ENCODE measurements at places on chromosomes 4 and X.

GRCh38 chrX:13689741-13690211 is 848 bp downstream of the RAB9A start:
- DNase-seq: no peak

DNA sequence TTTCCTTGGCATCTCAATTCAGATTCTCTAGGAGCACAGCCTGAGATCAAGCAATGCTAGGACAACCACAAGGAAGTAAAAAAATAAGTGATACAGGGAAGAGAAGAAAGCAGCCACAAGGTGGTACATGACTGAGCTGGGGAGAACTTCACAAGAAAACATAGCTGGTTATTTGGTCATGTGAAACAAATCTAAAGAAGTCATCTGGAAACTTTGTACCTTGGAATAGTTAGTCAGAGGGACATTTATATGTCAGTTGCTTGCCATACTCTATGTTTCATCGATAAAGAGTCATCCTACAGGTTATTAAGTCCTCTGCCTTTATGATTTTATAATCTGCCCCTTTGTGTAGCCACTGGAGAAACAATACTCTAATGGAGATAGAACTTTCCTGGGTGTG is 575.1 kb downstream of the IL15 start:
- no peak for DNase-seq

GRCh38 chrX:96615448-96615847 is 69.2 kb upstream of the DIAPH2 start:
- DNase-seq: no peak

DNA sequence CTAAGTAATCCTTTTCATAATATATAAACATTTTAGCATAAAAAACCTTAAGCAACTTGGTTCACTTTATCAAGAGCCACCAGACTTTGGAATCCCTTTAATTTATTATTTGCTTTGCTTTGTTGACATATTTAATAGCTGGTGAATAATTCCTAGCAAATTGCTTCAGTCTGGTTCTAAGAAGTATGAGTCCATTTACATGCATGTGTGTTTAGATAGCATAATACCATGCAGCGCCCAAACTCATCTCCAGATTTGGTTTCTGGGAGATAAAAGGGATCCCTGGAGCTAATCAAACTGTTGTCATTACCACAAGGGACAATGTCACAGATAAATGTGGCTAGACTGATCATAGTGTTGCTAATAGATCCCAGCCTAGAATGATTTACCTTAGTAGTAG is 111.8 kb downstream of the TMEM144 start:
- no peak for DNase-seq

DNA sequence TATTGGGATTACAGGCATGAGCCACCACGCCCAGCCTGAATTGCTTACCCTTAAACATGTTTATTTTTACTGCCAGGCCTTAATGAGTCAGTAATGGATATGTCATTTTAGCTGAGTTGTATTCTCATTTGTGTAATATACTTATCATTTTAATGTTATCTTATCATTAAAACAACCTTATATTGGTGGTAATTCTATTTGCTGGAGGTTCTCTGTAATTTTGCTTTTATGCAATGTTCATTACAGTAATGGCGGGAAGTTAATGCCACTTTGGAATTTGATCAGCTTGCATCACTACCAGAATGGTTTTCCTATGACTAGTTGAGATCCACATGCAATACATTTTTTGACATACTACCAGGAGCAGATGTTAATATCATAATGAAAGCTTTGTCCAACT is 6.3 kb upstream of the PGAM4 start:
- no peak for DNase-seq

DNA sequence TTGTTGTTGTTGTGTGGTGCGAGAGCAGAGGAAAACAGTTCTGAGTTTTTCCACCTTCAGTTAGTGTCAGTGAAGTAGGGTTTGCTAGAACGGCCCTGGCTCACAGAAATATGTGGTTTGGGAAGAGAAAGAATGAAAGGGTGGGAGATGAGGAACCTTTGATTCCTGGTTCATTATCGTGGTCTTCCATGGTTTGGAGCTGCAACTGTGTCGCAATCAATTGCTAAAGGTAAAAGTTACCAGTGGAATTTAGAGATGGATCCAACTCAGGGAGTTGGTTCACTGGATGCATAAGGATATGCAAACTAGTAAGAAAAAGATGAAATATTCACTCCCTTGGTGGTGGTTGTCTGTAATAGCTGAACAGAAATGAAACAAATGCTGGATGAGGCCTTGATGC is 35.6 kb upstream of the GPR34 start:
- no peak for DNase-seq

- no peak for DNase-seq
These were observed 418.0 kb downstream of the SH2D1A start for GRCh38 chrX:124764354-124764753.

DNA sequence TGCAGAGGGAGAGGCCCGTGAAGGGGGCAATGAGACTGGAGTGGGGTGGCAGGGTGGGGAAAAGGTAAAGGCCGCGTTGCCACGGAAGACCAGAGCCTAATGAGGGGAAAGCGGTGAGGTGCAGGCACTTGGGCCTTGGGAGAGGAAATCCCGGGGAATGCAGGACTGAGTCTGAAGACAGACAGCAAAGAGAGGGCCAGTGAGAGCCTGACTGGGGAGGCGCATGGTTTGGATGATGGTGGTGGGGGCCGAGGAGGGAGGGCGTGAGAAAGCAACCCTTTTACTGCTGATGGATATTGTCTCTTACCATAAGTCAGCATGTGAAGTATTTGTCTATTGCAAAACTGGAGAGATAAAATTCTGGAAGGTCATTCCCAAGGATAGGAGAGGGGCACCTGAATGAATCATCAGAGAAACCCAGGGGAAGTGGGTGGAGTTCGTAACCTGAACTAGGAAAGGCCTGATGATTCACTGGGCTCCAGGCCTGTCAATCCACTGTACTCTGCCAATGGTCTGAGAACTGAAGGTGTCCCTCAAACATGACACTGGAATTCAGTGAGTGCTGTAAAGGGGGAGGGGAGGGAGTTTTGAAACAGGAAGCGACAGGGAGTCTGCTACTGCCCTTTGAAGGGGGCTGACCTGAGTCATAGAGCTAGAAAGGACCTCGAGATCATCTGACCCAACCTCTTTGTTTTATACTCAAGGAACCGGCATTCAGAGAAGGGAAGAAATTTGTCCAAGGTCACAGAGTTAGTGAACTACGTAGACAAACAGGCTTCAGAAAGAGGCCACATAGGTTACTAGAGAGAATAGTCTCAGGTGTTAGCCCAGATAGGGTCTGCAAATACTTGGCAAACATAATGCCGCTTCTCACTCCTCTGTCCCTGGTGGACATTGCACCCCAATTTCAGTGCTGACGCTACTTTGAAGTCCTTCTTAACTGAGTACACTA is 52.2 kb downstream of the NALF2 start:
- DNase-seq: no peak

DNA sequence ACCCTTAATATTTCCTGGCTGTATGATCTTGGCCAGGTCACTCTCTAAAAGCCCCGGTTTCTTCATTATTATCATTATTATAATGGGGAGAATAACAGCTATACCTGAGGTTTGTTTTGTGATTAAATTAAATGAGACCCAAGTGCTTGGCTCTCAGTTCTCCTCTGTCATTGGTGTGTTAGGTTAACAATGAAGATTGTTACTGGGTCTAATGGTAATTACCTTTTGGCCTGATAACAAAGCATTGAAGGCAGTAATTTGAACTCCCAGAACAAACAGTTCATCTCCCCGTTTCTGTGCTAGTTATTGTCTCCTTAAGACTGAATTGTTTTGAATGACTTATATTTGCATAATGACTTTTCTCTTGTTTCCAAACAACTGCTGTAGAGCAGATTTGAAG is 6.8 kb upstream of the ANAPC4 start:
- DNase-seq: no peak

- DNase-seq: no peak
These were observed 280.3 kb downstream of the PDHA2 start for GRCh38 chr4:96120206-96120605.

DNA sequence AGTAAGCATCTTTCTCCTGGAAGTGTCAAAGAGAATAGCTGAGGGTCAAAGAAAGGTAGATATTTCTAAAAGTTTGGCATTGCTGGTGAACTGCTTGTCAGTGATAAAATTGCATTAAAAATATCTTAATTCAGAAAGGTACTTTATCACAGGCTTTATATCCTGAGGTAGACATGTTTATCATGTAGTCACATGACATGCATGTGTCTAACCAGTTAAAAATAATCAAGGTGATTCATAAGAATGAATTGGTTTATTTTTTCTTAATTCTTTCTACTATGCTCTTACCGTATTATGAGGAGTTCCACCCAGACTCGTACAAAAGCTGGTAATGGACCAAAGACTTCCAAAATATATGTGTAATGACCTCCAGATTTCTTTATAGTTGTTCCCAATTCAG is 6.1 kb downstream of the SLC7A11 start:
- no peak for DNase-seq

DNA sequence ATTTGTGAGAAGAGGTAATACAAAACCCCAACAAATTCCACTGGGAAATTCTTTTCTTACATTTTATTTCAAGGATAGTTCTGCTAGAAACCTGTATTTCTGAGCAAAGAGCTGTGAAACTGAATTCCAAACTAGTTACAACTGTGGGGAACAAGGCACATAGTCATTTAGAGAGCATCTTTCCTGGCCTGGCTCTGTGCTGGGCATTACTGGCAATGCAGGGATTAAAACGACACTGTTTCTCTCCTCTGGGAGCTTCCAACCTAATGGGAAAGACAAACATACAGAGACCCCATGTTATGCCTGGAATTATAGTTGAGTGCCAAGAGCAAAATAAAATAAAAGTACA is 36.5 kb downstream of the SUPT20HL1 start:
- DNase-seq: no peak

DNA sequence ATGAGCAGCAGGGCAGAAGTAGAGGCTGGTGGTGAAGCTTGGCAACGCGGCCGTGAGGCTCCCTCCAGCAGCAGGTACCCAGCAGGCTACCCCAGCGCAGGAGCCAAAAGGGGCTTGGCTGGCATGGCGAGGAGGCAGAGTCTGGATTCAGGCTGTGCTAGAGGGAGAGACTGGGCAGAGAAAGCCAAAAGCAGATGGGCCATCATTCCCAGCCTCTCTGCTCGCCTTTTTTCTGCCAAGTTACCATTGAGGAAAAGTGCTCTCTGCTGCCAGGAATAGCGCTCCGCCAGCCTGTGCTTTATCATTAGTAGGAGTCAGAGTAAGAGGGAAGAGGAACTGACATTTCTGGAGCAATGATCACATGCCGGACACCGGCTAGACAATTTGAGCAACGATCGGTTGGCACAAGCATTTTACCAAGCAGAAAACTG is 28.7 kb upstream of the MAP3K15 start:
- peak; percentile 10 for DNase-seq

- no peak for DNase-seq
These were observed 133.5 kb upstream of the MAOA start for GRCh38 chrX:43522582-43522981.

- DNase-seq: no peak
These were observed 406.7 kb upstream of the ACTRT1 start for GRCh38 chrX:128458888-128459287.

GRCh38 chr4:99755223-99755944 is 61.2 kb upstream of the DAPP1 start:
- DNase-seq: no peak

DNA sequence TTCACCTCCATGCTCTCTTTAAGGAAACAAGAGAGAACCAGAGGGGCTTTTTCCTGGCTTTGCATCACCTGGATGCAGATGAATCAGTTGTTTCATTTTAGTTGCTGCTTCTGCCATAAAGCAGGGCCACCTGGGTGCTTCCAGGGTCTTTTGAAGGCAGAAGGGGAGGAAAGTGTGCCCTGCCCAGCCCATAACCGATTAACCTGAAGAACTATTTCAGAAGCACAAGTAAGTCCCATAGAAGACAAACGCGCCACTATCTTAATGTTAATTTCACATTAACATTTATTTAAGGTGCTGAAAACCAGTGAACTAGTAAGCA is 32.1 kb downstream of the IRF2 start:
- DNase-seq: no peak

GRCh38 chrX:100673397-100673953 is 29.5 kb downstream of the SRPX2 start:
- no peak for DNase-seq

DNA sequence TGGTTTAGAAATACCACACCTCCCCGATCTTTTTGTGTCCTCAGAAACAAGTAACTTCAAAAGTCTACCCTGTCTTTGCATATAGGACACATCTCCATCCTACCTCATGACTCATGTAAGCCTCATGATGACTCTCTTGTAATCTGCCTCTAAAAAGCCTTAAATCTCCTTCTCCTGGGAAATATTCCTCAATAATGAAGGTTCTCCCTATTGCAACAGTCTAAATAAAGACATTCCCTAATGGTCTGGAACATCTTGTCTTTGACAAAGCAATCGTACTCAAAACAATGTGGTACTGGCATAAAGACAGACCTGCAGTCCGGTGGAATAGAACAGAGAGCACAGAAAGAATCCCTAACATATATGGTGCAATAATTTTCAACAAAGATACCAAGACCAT is 257.7 kb downstream of the OPHN1 start:
- DNase-seq: no peak

DNA sequence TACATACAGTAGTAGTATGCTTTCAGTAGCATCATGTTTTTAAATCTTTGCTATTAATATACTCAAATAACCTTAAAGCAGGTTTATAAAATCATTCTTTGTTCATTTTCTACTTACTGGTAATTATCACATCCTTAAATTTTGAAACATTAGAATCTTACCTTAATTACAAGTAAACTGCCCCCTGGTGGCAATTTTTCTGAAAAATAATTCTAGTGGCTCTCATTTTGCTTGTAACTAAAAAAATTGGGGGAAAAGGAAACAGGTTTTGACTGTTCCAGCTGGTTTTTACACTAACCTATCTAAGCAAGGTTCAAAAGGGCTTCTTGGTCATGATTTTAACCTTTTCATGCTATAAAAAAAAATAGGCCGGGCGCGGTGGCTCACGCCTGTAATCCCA is 18.5 kb upstream of the DCAF4L1 start:
- no peak for DNase-seq

DNA sequence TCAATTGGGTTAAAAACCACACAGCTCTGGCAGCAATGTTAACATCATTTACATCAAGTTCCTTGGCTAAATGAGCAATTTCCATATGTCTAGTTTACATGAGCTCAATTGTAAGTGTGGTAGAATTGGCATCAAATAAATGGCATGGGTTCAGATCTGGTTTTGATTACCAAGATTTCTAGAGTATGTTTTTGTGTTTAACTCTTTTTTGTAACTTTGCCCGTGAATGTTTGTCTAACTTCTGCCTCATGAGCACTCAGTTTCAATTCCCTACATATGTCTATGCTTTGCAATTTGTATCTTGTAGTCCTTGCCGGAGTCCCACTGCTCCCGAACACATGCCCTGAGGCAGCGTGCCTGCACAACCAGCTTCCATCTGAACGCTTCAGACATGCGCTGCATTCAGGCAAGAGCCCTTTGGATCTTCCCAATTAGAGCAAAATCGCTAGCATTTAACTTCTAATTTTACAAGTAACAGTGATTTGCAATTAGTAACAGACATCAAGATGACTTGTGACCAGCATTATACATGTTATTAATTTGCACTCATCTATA is 644.4 kb downstream of the TRIML1 start:
- DNase-seq: no peak

DNA sequence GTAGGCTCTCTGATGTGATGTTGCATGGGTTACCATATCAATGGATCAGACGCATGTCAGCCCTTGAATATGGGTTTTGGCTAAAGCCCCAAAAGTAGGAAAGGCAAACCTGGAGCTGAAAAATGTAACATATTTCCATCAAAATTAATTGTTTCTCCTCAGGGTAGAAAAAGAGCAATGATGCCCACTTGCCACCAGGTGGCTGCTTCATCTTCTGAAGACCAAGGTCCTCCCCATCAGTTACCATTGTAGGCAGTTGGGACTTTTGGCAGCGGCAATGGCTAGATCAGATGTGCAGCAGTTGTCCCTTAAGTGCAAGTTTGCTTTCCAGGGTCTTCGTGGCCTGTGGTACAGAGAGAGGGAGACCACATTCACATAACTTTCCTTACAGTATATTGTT is 118.2 kb downstream of the NAF1 start:
- DNase-seq: no peak

Data from anterior cingulate cortex (tissue), 58 donors.